ENCODE measurements at places on chromosomes 3 and 15. TPM values are rescaled to one million over a fixed set of nuclear protein-coding genes. Genes with fewer than 3 reads are reported as not detected.

Gene C3orf62
- 0.28 TPM for total RNA-seq

Gene TUSC7
- total RNA-seq: not detected

Gene DMXL2
- 28.5 TPM for total RNA-seq

Gene KCNAB1
- 4.8 TPM for total RNA-seq

Gene HRG
- not detected for total RNA-seq

Gene EPB42
- total RNA-seq: not detected

Gene PLS1
- 2.5 TPM for total RNA-seq

Gene EAF2
- total RNA-seq: 4.5 TPM

Gene INSYN1
- total RNA-seq: 1.5 TPM

Gene GLDN
- total RNA-seq: 1.2 TPM

Measured in regular cardiac myocyte (primary cell).